ENCODE measurements at places on chromosomes 11 and 22.

DNA sequence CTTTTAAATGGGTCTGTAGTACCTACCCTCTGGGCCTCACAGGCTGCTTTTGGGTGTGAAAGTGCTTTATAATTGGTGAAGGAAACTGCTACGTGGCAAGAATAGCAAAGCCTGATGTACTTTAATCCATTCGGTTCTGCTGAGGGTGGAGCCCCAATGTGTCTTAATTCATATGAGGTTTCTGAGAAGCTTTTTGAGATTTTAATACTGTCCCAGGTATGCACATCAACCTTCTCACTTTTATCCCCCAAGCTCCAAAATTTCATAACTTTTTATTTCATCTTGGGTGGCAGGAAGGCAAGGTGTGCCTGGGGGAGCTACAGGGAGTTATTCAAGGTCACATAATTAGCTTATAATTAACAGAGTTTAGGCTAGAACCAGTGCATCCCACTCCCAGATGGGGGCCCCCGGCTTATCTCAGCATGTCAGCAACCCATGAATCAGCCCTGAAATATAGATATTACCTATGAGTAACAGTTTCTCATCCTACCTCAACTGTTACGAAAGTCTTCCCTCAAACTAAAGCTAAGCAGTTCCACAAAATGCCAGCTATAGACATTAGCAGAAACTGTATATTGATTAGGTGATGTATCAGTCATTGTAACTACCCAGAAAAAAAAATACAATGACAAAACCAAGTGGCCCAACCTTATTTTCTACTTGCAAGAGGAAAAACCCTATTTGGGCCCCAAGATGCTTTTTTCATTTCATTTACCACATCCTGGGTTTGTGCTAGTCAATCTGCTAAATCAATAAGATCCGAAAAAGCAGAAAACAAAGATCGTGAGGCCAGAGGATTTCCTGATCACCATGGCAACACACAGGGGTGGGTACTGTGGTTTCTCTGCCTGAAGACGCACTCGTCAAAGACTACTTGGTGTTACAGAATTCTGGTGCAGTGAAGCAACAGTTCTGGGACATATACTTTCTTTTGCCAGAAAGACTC, 26.7 kb downstream of the CD44 start:
- no peak for DNase-seq

GRCh38 chr11:109940816-109941215, 152.4 kb upstream of the ZC3H12C start:
- no peak for DNase-seq

DNA sequence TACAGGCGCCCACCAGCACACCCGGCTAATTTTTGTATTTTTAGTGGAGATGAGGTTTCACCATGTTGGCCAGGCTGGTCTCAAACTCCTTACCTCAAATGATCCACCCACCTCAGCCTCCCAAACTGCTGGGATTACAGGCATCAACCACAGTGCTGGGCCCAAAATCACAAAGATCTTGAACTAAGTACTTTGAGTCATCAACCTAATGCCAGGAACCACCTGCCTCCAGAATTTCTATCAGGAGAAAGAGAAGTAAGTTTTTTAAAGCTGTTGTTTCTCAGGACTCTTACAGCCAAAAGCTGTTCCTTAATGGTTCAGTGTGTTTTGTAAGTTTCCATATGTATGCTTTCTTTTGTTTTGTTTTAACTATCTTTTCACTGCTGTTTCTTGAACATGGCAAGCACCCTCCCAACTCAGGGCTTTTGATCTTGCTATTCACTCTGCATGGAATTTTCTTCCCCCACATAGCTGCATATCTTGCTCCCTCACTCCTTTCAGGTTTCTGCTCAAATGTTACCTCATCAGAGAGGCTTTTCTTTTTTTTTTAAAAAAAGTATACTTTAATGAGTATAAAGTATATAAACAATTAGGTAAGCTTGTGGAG, 6.0 kb upstream of the PAK1 start:
- DNase-seq, result no peak

DNA sequence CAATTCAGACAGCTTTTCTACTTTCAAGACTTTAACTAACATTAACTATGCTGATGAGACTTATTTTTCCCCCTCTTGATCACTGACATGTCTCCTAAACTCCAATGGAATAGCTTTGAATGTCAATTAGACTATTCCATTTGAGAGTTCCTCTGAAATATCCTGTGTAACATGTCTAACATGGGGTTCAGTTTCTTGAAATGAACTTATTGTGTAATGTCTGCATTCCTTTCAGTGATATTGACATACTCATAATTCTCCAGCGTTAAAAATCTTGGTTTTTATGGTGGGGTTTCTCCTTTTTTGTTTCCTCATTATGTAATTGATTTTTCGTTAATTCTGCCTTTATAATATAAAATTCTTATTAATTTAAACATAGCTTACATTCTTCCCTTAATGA, 37.7 kb upstream of the SPTBN2 start:
- DNase-seq, result no peak

DNA sequence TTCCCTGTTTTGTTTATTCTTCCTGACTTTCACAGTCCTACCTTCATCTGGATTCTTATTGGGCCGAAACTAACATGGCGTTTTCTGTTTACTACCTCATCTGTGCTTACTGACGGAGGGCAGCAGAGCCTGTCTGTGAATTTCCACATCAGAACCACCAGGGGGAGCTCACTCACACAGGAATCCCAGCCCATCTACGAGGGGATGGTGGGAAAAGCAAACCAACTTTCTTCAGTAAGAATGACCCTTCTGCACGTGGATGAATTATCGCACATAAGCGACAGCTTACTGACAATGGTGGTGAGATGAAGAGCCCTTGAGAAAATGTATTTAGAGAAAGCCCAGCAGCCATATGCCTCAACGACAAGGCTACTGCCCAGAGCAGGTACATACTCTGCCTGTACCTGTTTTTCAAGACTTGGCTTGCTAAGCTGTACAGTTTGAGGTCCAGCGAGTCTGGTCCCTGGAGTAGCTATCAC, 42.5 kb downstream of the LARGE2 start:
- DNase-seq, result no peak

DNA sequence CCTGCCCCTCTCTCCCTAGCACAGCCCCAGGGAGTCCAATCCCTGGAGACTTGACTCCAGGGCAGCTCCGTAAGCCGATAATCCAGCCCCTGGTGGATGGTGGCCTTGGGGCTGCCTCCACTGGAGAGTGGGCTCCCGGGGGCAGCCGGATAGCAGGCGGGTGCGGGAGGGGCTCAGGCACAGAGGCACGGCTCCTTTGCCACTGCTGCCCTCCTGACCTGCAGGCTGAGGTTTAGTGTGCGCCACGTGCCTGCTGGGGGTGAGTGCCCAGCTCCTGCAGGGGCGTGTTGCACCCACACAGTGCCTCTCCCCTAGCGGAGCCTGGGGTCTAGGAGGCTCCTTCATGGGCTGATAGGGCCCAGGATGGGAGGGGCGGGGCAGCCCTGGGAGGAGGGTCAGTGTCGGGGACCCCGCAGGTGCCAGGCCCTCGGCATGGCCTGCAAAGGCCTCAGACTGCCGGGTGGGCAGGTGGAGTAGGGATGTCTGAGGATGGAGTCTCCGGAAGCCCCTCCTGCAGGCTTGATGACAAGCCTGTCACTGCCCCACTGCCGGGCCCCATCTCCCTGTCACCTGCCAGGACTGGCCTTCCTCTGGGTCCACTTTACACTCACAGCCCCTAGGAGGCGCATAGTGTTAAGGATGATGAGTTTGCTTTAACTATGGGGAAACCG, 5.6 kb downstream of the DUSP8 start:
- DNase-seq, result no peak

DNA sequence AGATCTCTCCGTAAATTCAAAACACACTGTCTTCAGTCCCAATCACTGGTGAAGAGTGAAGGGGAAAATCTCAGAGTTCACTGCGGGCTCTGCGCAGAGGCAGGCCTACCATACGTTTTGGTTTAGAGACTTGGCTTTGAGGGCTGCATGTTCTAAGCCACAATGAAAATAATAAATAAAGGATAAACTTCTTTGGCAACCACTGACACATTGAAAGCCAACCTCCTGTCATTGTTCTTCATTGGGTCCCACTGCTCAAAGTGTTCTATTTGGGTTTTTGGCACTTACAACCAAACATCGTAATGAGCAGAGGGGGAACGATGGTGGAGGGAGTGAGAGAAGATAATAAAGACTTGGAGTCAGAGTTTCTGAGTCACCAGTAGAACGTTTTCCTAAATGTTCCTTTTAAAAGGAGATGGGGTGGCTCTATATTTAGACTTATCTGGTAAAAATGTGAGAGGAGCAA, 472.9 kb downstream of the SOX6 start:
- no peak for DNase-seq

GRCh38 chr11:128835741-128836430, 31.2 kb downstream of the KCNJ1 start:
- no peak for DNase-seq

DNA sequence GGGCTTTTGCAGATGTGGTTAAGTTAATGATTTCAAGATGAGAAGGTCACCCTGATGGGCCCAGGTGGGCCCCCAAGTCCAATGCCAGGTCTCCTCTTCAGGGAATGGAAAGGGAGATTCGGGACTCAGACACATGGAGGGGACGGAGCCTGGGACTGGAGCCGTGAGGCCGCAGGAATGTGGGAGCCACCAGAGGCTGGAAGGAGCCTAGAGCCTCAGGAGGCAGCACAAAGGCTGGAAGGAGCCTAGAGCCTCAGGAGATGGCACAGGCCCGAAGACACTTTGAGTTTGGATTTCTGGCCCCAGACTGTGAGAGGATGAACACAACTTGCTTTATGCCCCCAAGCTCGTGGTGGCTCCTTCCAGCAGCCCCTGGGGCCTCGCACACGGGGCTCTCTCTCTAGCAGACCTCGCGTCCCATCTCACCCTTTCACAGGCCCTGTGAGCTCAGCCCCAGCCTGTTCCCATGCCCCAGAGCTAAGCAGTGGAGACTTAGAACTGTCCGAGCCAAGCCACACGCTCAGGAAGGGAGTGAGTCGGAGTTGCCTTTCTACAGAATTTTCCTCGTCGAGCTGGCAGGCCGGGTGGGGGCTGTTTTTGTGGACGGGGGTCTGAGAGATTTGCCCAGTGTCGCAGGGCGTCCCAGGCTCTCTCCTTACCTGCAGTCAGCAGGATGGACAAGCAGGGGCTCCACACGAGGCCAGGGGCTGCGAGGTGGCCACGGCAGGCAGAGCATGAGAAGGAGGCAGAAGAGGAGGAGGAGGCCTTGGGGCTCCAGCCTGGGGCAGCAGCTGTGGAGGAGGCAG, 937.6 kb downstream of the BRD1 start:
- DNase-seq, result no peak

DNA sequence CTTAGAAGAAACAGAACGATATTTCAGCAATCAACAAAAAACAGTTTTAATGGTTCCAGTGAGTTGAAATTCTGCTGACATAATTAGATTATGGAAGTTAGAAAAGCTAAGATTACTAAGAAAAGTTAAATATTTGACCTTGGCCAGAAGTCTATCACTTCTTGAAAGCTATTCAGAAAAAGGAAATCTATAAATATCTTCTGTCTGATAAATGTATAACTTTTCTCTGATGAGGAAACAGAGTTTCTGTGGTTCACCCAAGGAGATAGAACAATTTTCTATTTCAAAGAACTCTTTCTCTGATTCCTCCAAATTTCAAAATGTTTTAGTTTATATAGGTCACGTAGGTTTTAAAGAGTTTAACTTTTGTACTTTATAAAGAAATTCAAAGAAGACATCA, 438.4 kb upstream of the CHORDC1 start:
- no peak for DNase-seq

- no peak for DNase-seq
Measured at GRCh38 chr11:11789735-11790369, 51.9 kb upstream of the USP47 start.

- no peak for DNase-seq
Measured at GRCh38 chr11:134542401-134543165, 130.5 kb upstream of the B3GAT1 start.

DNA sequence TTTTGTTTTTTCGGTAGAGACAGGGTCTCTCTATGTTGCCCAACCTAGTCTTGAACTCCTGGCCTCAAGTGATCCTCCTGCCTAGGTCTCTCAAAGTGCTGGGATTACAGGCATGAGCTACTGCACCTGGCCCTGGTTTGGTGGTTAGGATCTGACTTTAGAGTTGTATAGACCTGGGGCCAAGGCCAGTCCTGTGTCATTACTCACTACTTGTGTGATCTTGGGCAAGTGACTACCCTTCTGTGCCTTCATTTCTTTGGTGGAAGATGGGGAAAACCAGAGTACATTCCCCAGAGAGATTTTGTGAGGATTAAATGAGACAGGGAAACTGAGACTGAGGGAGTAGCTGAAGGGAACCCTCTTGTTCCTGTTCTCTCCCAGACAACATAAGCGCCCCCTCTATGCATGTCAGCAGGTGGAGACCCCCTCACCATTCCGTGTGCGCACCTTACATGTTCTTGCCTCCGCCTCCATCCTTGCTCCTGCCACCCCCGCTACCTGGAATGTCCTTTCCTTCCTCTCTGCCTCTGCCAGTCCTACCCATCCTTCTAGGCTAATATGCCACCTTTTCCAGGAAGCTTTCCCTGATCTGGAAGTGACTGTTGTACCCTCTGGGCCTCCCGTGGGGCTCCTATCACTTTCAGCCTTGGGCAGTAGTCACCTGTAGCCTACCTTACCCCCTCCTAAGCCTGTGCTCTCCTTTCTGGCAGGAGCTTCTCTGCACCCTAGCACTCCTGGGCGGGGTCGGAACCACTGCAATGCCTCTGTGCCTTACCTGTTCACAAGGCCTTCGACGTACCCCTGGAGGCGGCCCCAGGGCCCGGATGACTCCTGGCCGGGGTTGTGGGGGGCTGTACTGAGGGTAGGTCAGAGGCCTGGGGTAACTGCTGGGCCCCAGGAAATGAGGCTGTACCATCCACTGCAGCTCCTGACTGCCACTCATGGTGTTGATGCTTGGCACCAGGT, 3.9 kb downstream of the FOSL1 start:
- no peak for DNase-seq

GRCh38 chr22:37711490-37711889, 14.6 kb downstream of the TRIOBP start:
- DNase-seq, result no peak

DNA sequence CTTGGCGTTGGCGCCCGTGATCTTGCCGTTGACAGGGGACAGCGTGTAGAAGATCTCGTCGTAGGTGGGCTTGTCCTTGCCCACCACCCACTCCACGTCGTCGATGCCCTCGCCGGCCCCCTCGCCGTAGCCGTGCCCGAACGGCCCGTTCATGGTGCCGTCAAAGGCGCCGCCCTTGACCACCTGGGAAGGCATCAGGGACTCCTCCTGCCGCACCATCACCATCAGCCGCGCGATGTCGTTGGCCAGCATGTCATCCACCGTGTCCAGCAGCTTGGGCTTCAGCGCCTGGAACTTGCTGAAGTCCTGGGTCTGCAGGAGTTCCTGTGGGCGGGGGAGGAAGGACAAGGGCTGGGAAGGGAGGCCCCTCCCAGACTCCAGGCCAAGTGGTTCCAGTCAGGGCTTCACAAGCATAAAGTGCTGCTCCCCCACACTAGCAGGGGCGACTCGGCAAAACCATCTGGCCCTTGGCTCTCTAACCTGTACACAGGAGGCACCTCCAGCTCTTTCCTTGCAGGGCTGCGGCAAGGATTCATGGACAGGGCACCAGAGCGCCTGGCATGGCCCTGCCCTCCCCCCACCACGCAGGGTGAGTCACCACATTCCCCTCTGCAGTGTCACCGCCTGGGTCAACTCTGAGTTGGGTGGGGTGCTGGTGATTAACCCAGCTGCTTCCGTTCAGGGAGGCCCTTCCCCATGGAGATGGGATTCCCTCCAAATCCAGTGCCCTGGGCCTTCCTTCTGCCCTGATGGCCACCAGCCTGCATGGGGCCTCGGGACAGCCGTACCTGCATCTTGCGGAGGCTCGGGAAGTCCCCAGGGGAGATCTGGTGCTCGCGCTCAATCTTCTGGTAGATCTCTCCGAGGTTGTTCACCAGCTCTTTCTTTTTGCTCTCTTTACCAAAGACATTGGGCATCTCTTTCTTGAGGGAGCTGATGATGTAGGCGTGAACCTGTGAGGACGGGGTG, 10.4 kb upstream of the CDC42BPG start:
- no peak for DNase-seq

Data from esophagus squamous epithelium (tissue), 5 donors.